ENCODE measurements at places on chromosomes 11 and 22.

GRCh38 chr11:17740649-17741235 lies 6.2 kb downstream of the KCNC1 start:
- no peak for DNase-seq

DNA sequence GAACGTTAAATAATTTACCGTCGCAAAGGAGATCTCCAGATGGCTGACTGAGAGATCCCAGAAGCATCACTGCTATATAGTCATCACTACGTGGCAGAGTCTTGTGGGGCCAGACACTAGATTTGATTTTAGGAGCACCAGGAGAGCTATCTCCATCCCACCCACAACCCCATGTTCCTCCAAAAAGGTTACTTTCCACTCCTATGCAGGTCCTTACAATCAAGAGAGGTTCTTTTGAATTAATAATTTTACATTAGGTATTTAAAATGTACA lies 19.4 kb downstream of the GUCY1A2 start:
- no peak for DNase-seq

GRCh38 chr11:40679276-40679675 lies 780.2 kb downstream of the LRRC4C start:
- DNase-seq: no peak

- DNase-seq: no peak
Observed at GRCh38 chr11:13368041-13368446, 90.5 kb downstream of the BMAL1 start.

DNA sequence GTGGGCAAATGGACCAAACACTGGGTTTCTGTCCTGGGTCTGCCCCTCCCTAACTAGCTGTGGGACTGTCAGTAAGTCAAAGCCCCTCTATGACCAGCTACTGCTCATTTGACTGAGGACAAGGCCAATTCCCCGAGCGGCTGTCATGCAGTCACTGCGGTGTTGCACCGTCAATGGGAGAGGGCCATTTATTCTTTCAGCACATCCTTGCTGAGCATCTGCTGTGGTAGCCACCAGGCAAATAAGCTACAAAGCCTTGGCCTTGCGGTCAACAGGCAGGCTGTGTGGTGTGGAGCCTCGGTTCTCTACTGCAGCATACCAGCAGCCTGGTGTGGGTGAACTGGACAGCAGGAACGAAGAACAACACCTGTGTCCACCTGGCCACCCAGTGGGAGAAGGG lies 25.8 kb upstream of the SERPIND1 start:
- DNase-seq: no peak

DNA sequence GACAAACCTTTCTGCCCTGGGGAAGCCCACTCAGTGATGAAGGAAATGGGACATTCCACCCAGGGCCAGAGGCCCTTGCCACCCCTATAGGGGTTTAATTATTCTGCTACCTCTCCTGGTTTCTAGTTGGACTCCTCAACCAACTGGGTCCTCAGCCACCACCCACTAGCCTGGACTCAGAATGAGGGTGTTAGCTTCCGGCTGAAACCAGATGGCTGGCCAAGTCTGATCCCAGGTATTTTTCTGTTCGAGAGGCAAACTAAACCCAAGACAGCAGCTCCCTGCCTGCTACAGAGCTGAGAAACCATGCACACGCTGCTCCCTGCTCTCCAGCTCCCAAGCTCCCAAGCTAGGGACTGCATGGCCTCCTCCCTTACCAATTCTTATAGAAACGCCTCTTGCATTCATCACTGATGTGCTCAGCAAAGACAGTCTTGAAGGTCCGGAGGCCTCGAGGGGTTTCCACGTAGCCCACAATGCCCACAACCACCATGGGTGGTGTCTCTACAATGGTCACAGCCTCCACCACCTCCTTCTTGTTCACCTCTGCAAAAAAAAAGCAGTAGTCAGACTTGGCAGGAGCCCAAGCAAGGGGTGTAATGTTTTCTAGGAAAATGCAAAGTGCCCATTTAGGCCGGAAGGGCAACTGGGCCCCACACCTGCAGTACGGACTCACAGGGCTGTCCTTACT lies 2.2 kb downstream of the RPL3 start:
- DNase-seq: no peak

GRCh38 chr22:25929321-25929878 lies 187.4 kb downstream of the MYO18B start:
- DNase-seq: no peak

All from activated T-cell treated with anti-CD3 and anti-CD28 coated beads for 48 hours (primary cell).